Fibroblast of skin of right biceps (primary cell): ENCODE measurements at places on chromosomes 1 and 21.

DNA sequence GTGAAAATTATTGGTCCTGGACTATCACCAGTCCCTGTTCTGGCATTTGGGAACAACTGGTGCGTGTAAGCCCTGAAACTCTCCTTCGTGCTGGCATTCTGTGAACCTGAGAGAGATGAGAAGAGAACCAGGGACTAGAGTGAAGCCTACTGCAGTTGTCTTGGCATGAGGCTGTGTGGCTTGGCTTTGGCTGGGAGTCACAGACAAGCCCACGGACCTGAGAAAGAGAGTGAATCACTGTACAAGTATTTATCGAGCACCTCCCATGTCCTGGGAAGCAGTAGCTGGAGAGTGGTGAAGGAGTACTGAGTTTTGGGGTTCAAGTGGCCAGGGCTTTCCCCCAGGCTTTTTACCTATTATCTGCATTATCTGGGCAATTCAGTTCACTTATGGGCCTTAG, 63.3 kb downstream of the FGGY start:
- peak; percentile 79 for DNase-seq

- DNase-seq = no peak
Measured at GRCh38 chr21:43734131-43734927, 15.4 kb downstream of the PDXK start.

GRCh38 chr1:55338448-55338820, 123.3 kb upstream of the USP24 start:
- DNase-seq = no peak

DNA sequence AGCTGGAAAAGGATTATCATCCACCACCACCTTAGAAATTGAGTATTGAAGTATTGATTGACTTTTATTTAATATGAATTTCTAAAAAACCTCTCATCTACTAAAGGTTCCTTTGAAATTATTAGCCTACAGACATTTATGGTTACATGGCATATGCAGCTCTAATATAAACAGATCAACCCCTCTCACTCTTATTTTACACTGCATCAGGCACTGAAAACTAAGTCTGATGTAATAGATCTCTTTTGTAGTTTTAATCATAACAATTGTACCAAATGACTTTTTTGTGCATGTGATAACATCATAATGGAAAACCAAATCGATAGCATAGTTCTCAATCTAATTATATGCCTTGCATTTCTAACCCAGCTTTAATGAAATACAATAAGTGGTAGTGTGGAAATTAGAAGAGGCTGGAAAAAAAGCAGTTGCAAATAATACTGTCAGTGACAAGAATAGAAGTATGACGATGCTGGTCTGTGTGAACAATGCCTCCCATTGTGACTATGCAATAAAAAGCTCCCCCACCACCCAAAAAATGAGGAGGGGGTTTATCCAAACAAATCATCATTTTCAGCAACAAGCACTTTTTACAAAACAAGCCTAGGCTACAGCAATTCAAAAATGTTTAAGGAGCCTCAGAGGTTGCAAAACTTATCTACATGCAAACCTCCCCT, 426.5 kb upstream of the NFIA start:
- DNase-seq = no peak

DNA sequence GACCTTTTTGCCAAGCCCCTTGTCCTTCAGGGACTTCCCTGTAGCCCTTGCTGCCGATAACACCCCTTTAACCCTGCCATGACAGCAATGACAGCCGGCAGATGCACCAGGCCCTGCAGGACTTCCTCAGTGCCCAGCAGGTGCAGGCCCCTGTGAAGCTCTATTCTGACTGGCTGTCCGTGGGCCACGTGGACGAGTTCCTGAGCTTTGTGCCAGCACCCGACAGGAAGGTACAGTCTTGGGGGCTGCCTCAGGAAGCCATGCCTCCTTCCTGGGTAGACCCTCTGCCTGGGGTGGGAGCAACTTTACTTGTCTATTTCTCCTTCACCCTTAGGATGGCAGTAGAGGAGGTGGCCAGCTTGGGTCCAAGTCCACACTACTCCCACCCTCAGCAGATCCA, 16.1 kb upstream of the PADI6 start:
- DNase-seq = no peak

- DNase-seq = no peak
Measured at GRCh38 chr1:44406737-44407429, 1.8 kb downstream of the RNF220 start.

- no peak for DNase-seq
Measured at GRCh38 chr1:47592296-47593012, 154.6 kb downstream of the FOXD2 start.

DNA sequence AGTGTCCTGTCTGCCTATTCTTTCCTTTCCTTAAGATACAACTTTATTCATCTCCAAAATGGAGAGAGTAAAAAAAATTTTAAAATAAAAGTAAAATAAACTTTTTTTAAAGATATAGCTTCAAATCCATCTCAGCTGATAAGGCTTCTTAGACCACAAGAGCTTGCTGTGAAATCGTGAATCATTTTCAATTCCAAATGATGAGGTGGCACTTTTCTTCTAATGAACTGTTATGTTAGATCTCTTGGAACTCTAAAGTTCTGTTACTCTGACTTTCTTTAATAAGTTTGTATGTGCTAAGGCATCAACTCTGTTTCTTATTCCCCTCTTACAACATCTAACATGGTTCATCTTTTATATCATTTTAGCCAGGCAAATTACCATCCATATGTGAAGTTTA, 4.5 kb downstream of the SH3GLB1 start:
- DNase-seq = peak; percentile 20

DNA sequence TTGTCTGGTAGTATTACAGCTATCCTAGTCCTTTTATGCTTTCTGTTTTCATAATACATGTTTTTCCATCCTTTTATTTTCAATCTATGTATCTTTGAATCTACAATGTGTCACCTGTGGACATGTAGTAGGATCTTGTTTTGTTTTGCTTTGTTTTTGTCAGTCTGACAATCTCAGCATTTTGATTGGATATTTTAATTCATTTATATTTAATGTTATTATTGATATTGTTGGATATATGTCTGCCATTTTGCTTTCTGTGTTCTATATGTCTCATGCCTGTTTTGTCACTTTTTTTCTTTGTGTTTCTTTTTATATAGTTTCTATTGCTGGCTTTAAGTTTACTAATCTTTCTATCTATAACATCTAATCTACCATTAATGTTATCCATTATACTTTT, 11.5 kb upstream of the PRSS38 start:
- DNase-seq = no peak

- no peak for DNase-seq
Measured at GRCh38 chr1:234489007-234489697, 10.2 kb upstream of the TARBP1 start.

GRCh38 chr1:118210051-118210722, 25.2 kb upstream of the SPAG17 start:
- peak; percentile 24 for DNase-seq

GRCh38 chr21:39387461-39388037, 38.7 kb upstream of the HMGN1 start:
- peak; percentile 88 for DNase-seq
